ENCODE measurements at places on chromosomes 7 and 10. TPM values are rescaled to one million over a fixed set of nuclear protein-coding genes. Genes with fewer than 3 reads are reported as not detected.
A peak's percentile ranks its signal among the peaks of the same experiment; 100 is the strongest.

PTF1A gene
- not detected for total RNA-seq

GPR85 gene
- 0.42 TPM for total RNA-seq

KNDC1 gene
- not detected for total RNA-seq

WDFY4 gene
- 2.1 TPM for total RNA-seq

PCGF6 gene
- total RNA-seq, result 14.3 TPM

GPR158 gene
- total RNA-seq, result not detected

GFRA1 gene
- total RNA-seq, result 51.3 TPM

AGAP5 gene
- 2.1 TPM for total RNA-seq

ACBD7 gene
- 0.85 TPM for total RNA-seq

CREB5 gene
- total RNA-seq, result 1.5 TPM

TMEM130 gene
- not detected for total RNA-seq

ANK3 gene
- 0.85 TPM for total RNA-seq

AOAH gene
- total RNA-seq, result not detected

LRRD1 gene
- under 0.01 TPM for total RNA-seq

- DNase-seq, result no peak
Observed at GRCh38 chr10:3735175-3735574, 49.8 kb downstream of the KLF6 start.

- peak; percentile 26 for DNase-seq
Observed at GRCh38 chr7:114364151-114364550, 50.5 kb upstream of the FOXP2 start.

DNA sequence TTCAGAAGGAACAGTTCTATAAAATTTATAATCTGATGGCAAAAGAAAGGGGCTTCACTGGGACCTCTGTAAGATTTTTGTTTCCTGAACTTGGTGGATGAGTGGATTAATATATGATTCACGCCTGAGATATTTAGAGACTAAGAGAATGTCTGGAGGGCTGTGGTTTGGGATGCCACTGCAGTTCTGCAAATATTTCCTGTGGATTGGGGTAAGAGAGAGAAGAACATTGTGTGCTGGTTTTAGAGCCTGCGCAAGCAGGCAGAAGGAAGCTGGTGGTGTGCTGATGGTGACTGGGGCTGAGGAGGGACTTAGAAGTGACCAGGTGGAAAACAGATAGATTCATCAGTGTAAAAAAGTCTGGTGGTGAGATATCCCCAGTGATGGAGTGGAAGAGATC lies 87.0 kb downstream of the SUGCT start:
- DNase-seq, result no peak

- no peak for DNase-seq
Observed at GRCh38 chr7:80905334-80905733, 13.5 kb downstream of the SEMA3C start.

DNA sequence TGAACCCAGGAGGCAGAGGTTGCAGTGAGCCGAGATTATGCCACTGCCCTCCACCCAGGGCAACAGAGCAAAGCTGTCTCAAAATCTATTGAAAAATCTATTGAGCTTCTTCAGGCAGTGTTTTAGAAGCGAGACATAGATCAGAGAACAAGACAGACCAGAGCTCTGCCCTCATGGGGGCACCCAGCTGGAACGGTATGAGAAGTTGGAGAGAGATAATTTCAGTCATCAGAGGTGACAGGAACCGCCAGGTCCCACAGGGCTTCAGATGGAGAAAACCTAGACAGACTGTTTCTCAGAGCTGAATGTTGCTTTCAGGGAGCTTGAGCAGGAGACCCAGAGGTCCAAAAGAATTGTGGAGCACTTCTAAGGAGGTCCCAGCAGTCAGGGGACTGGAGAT lies 14.2 kb upstream of the GTF2IRD1 start:
- no peak for DNase-seq

DNA sequence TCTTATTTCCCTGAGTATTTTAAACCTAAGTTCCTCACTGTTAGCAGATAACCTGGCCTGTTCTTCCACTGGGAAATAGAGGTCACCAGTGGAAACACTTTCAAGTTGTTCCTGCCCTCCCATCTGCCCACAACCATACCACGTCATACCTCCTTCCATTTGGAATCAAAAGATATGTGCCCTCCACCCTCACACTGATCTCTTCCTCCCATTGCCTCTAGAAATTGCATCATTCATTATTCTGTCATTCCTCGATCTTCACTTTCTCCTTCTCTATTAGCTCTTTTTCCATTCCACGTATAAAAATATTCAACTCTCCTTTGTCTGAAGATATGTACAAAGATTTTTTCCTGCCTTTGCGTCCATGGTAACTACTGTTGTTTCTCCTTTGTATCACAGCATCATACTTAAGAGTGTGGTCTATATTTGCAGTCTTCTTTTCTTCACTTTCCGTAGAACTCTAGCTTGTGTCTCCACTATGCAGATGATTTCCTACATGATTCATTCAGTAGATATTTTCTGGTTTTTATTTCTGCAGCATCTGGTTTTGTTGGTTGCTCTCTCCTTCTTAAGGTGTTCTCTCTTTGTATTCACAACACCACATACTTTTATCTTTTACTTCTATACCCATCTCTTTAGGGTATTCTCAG lies 312.3 kb downstream of the REEP3 start:
- no peak for DNase-seq

GRCh38 chr7:668958-669357 lies 57.5 kb upstream of the DNAAF5 start:
- no peak for DNase-seq

- no peak for DNase-seq
Observed at GRCh38 chr7:824081-824480, 8.2 kb upstream of the SUN1 start.

- no peak for DNase-seq
Observed at GRCh38 chr7:90225181-90225580, 13.6 kb downstream of the STEAP2 start.

DNA sequence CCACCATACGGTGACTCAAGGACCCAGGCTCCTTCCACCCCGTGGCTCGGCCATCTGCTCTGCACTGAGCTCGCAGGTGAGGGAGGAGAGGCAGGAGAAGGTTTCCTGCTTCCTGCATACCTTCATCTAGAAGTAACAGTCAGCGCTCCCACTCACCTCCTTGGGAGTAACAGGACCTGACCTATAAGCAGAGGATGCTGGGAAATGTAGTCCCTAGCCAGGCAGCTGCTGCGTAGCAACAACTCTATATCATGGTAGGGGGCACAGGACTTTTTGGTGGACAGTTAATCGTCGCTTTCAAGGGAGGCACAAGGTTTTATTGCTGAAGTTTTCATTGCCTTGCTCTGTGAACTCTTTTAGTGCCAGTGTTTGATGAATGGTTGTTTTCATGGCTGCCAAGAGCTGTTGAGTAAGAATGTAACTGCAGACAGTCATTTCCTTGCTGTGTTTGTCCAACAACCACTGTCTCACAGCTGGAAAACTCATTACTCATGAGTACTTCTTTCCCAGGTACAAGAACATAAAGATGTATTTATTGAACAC lies 10.2 kb upstream of the ZFYVE27 start:
- DNase-seq, result peak; percentile 78

DNA sequence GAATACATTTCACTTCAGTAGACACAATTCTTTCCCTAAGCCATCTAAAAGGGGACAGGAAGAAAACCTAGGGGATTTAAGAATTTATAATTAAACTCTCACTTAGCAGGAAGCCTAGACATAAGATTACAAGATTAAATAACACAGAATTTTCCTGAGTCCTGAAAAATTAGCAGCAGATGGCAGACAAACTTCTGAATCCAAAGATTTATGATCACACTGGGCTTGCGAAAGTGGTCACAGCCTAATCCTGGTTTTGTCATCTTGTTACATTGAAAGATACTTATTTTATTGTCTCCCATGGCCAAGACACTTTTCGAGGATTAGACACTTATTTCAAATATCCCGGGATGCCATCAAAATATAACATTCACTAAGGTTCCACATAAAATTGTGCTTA lies 2.9 kb downstream of the ERLIN1 start:
- DNase-seq, result no peak

- peak; percentile 60 for DNase-seq
Observed at GRCh38 chr10:80161321-80162083, 29.0 kb downstream of the PLAC9 start.

GRCh38 chr10:119428789-119429188 lies 113.7 kb downstream of the RGS10 start:
- DNase-seq, result no peak

DNA sequence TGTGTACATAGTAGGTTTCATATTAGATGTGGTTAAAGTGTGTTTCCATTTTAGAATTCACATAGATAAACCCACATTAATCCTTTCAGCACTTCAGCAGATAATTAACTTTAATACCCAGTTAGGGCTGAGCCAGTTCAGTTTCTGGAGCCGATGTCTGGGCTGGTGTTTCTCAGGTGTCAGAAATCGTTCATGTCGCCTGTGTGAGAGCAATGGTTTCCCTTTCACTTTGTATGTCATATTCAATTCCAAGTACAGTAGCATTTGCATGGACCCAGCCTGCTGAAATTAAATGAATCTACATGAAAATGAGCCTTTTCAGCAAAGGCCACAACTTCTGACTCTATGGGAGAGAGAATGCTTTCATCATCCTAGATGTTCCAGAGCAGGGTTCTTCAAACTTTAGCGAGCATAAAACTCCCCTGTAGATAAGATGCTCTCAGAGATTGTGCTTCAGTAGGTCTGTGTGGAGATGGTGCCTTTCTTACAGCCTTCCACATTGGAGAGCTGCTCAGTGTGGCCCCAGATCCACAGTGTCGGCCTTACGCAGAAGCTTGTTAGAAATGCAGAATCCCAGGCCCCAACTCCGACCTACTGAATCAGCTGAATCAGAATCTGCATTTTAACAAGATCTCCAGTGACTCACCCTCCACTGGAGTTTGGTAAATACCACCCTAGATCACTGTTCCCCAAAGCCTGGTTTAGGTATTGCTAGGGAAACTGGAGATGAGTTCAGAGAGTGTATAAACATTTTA lies 19.6 kb downstream of the WIPF3 start:
- DNase-seq, result no peak

DNA sequence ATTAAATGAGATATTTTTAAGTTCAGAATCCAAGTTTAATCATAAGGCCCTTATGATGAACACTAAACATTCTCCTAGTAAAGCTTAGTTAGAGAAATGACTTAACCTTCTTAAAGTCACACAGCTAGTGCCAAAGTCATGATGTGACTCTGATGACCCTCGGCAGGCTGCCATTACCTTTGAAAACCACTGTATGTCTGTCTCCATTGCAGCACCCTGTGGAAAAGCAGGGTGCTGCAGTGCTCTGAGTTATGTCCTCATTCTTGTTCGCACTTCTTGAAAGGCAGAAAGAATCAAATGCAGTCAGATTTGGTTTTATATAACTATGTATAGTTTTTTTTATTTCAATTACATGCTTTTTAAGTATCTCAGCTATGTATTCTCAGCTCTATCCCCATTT lies 105.0 kb downstream of the PHTF2 start:
- DNase-seq, result peak; percentile 1

- DNase-seq, result peak; percentile 53
Observed at GRCh38 chr7:149285603-149286002, 23.6 kb downstream of the ZNF783 start.

DNA sequence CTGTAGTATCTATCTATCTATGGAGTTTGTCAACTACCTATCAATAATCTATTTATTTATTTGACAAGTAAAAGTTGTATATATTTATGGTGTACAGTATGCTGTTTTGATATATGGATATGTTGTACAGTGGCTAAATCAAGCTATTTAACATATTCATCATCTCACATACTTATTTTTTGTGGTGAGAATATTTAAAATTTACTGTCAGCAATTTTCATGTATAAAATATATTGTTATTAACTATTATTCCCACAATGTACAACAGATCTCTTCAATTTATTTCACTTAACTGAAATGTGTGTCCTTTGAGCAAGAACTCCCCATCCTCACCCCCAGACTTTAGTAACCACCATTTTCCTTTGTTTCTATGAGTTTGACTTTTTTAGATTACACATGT lies 14.5 kb downstream of the AGR3 start:
- DNase-seq, result no peak

DNA sequence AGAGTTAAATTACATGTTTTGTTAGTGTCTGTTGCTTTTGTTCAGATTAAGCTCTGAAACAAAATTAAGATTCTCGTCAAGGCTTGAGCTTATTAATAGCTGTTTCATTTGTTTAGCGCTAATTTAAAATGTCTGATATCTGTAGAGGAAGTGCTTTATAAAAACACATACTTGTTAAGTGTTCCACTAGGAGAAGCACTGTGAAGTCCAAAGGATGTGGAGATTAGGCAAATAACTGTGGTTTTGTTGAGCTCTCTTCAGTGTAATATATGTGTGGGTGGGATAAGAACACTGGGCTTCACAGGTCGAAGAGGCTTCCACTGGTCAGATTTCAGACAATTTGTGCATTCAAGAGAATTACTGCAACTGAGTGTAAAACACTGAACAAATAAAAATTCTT lies 242.0 kb downstream of the AUTS2 start:
- no peak for DNase-seq

DNA sequence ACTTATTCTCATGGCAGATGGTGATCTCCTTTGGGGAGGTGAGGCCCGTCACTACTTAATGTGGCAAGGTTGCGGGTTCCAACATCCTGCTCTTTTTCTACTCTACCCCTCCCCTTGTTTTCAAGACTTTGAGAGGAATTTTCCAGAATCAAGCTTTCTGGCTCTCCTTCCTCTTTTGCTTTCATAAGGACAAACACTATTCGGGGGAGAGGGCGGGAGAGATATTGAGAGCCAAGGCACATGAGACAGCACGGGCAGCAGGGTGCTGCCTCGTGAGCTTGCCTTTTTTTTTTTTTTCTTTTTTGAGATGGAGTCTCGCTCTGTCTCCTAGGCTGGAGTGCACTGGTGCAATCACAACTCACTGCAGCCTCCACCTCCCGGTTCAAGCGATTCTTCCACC lies 6.9 kb upstream of the PFKFB3 start:
- no peak for DNase-seq
